ENCODE measurements at places on chromosomes 7 and 10.

DNA sequence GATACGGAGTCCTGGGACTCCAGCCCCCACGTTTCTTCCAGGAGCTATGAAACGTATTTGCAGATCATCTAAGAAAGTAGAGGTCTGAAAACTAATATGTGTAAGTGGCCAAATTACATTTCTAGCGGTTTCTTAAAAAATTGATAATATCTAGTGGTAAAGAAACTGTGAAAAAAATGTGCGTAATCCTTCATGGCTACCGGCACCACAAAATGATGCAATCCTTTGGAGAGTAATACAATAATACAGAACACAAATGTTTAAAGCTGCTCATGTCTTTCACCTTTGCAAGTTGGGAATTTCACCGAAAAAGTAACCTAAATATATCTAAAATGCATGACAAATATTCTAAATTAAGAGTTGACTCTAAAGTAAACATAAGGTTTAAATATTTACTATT, 742.1 kb downstream of the GRID1 start:
- no peak for DNase-seq

DNA sequence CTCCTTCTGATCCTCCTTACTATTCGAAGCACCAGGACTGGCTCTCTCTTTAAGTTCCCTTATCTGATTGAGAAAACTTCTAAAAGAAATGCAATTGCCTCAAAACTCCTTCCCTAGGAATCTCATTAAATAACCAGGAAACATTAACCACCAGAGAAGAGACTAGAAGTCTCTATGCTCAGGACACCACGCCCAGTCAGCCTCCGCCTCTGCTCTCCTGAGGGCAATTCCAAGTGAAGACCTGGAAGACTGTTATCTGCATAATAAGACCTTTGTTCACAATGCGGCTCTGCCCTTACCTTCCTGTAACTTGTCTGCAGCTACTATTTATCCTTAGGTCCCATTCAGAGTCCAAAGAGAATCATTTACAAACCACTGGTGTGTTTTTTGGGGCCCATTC, 78.8 kb downstream of the ELMO1 start:
- DNase-seq = no peak

DNA sequence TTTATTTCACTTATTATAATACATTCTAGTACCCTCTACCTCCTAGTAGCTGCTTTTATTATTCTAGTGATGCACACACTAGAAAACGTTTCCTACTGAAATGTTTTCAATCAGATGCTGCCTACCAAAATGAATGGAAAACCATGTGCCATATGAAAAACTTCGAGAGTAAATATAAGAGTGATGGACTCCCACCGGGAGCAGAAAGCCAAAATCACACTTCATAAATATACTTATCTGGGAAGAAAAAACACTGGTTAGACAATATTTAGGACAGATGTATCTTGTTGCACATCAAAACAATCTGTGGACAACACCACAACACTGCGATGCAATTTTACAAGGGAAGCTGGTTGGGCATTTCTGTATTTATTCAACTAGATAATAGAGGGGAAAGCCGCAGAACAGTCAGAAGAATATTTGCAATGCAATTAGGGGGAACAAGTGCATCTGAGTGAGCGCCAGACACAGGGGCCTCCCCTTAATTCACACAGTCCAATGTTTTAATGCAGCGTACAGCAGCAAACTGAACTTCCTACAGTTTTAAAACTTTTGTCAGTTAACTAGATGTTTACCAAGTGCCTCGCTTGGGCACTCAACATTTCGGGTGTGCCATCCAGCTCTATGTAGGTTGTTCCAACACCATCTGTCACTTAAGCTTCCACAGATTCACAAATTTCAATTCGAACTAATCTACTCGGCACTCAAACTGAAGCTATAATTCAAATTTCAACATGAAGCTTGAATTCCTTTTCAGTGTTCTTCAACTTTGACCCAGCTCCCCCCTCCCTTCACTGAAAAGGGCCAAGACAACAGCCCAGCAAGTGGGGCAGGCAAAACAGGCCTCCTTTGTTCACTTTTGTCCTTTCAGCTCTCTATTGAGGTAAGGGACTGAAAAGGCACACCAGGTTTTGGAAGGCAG, 7.4 kb downstream of the NRCAM start:
- DNase-seq = no peak

GRCh38 chr7:29606287-29606721, 42.7 kb downstream of the PRR15 start:
- no peak for DNase-seq

- DNase-seq = no peak
Measured at GRCh38 chr7:85535974-85536729, 349.3 kb upstream of the SEMA3D start.

- DNase-seq = no peak
Measured at GRCh38 chr7:15457990-15458955, 103.5 kb downstream of the AGMO start.

DNA sequence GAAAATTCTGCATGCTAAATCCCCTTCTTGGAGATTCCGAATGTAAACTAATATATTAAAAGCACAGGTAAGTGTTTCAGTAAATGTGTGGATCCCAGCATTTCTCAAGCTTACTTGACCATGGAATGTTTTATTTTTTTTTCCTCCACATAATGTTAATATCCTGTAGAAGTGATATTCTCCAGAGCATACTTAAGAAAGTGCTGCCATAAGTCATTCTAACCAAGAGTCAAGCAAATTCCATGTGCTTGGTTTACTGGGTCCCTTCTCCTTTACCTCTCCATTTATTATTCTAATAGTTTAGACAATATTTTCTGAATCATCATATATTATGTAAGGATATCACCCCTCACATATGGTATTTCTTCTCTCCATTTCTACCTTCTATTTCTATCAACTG, 266.9 kb upstream of the HPS1 start:
- no peak for DNase-seq

Measured in anterior cingulate cortex (tissue), 58 donors.